GM03348 (cell line): ENCODE measurements at places on chromosomes 6 and 20.

DNA sequence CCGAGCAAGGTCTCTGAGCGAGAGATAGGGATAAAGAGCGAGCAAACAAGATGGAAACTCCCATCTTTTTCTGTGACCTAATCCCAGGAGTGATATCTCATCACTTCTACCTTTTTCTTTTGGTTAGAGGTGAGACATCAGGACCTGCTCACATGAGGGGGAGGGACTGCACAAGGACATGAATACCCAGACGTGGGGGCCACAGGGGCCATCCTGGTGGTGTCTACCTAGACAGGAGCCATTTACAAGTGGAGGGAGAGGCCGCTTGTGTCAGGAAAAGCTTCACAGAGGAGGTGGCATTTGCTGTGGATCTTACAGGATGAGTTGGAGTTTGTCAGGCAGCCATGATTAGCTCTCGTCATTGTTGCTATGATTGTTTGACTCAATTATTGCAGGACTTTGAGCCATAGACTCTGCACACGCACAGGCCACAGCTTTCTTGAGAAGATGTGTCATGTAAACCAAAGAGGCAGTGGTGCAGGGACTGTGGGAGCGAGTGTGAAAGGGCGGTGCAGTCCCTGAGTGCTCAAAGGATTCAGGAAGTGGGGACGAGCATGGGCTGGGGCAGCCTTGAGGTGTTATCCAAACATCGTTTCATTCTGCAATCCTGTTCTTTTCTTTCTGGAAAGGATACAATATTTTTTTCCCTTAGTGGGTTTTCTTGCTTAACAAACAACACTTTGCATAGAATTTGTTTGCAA, 7.7 kb downstream of the NPEPL1 start:
- DNase-seq: no peak

DNA sequence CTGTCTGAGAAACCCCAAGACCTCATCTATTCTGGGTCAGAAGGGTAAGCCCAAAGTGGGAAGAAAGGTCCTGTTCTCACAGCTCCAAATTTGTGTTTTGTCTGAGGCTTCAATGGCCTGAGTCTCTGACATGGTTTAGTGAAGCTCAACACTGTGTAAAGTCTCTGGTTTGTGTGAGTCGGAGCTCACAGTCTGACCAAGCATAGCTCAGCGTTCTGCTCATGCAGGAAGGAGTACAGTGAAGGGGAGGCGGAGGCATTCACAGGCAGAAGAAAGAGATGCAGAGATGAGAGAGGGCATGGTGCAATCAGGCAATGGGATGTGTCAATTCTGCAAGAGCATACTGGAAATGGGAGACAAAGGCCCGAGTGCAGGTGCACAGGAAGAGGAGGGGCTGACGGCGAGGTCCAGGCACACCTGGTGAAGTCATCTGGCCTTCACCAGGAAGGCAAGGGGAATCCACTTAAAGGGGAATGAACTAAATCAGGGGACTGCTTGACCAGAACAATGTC, 463.0 kb upstream of the AGPAT4 start:
- no peak for DNase-seq

DNA sequence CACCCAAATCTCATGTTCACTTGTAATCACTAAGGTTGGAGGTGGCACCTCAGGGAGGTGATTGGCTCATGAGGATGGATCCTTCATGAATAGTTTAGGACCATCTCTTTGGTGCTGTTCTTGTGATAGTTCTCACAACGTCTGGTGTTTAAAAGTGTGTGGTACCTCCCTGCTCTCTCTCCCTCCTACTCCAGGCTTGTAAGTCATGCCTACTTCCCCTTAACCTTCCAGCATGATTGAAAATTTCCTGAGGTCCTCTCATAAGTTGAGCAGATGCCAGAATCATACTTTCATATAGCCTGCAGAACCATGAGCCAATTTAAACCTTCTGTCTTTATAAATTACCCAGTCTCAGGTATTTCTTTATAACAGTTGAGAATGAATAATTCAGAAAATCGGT, 16.6 kb downstream of the HLA-A start:
- no peak for DNase-seq

DNA sequence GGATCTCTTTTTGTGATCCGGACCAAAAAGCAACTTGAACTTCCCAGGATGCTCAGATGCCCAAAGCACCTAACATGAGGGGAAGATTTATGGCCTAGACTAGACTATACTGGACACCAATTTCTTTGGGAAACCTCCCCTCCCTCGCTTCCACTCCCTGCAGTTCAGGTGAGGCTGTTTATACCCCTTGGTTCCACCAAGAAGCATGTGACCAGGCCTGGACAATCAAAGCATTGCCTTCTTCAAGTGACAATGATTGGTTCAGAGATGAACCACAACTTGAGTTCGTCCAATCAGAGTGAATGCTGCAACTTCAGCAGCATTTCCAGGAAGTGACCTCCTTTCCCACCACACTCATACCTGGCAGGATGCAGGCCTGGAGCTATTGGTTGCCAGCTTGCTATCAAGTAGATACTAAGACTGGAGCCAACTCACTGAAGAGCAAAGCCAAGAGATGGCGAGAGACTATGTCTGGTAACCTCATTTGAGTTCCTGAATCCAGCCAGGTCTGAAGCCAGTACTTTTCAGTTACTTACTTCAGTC, 45.6 kb upstream of the SLC9A8 start:
- no peak for DNase-seq
